Stimulated activated CD4-positive, alpha-beta T cell treated with anti-CD3 and anti-CD28 coated beads, Interleukin-2, amount 100 ng/mL, for 24 hours (primary cell): ENCODE measurements at places on chromosomes 5 and 9.

- no peak for DNase-seq
Measured at GRCh38 chr9:110812886-110813285, 144.3 kb downstream of the MUSK start.

DNA sequence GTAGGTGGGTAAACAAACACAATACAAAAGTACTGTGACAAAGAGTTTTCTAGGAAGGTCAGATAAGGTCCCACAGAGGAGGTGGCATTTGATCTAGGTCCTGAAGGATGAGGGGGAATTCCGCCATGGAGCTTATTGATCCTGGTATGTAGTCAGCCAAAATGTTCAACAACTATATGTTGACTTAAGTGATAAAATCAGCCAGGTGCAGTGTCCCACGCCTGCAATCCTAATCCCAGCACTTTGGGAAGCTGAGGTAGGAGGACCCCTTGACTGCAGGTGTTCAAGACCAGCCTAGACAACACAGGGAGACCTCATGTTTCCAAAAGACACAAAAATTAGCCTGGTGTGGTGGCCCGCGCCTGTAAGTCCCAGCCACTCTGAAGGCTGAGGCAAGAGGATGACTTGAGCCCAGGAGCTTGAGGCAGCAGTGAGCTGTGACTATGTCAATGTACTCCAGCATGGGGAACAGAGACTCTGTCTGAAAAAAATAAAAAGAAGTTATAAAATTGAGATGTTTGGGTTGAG is 46.4 kb upstream of the PLIN2 start:
- no peak for DNase-seq

GRCh38 chr9:18208166-18209059 is 265.5 kb upstream of the ADAMTSL1 start:
- DNase-seq = no peak

- DNase-seq = peak; percentile 37
Measured at GRCh38 chr5:80181618-80182211, 74.1 kb downstream of the SERINC5 start.

DNA sequence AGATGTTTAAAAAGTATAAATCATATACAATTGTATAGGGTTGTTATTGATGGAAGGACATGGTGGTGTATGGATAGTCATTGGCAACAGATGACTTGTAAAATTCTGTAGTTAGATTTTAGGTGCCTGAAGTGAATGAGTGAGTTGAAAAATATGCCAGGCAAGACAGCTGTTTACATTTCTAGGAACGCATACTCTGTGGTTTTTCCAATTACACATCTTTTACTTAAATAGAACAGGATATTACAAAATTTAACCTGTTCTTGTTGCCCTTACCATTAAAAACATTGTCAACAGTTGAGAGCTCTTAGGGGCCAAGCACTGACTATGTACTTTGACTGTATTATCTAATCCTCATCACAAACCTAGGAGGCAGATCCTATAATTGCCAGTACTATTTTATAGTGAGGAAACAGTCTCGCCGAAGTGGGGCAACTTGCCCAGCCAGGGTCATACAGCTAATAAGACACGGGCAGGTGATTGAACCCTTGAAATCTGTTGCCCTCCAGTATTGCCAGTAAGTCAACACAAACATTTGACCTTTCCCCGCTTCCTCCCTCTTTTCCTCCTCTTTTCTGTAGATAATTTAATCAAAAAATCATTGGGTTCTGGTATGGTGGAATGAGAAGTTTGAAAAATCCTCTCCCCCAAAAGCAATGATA is 88.6 kb downstream of the MACROH2A1 start:
- DNase-seq = no peak

DNA sequence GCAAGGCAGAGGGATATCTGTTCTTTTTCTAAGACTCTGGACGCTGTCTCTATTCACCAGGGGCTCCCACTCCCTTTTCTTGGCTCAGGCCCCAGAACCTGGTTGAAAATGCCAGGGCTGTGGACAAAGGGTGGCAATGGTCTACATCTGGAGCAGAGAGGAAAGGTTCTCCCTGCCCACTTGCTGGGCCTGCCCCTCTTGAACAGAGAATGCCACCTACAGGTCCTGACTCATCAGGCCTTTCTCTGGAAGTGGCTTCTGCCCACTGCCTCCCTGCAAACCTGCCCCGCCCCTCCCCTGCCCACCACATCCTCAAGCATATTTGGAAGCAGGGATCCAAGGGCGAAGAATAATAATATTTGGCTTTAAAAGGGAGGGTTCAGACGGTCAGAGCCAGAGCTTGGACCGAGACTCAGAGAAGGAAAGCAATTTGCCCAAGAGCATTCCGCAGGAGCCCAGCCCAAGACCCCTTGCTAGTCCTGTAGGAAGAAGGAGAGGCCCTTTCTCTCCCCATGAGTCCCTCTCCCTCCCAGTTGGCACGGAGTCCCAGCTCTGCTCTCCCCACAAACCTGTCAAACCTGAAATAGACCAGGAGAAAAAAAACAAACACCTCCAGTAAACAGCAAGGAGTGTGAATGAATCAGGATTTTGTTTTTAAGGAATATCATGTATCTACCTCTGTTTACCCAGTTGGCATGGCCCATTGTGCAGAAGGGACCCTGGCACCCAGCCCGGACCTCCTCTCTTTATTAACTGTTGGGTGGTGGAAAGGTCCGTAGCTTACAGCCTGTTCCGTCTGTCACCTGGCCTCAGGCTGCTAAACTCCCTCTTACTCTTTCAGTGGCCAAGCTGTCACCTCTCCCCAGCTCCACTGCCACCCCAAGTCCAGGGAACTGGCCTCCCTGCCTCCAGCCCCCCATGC is 37.7 kb upstream of the STXBP1 start:
- peak; percentile 40 for DNase-seq

DNA sequence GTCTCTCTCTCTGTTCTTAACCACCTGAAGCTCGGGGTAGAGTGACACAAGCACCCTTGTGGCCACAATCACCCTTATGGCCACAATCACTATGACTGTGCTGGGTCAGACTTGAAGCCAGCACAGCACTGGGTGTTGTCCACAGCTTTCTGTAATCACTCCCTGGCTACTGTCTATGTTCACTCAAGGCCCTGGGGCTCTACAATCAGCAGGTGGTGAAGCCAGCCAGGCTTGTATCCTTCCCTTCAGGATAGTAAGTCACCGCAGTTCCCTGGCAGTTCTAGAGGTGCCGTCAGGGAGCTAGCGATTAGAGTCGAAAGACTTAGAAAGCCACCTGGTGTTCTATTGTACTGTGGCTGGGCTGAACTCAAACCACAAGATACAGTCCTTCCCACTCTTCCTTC is 44.2 kb downstream of the GDA start:
- DNase-seq = no peak

DNA sequence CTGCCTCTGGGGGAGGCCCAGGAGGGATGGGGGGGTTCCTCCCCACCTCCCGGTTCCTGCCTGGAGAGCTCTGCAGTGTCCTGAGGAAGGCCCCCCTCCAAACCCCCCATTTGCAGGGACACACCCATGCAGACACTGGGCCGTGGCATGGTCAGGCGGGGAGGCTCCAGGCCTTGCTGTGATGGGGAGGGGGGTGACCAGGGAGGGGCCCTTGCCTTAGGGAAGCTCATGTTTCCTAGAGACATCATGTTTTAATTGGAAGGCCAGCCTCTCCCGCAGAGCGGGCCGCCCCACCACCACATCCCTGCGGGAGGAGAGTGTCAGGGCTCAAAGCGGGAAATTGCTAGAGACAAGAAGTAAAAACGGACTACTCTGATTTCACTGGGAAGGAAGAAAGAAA is 12.0 kb downstream of the PRRX2 start:
- DNase-seq = no peak

GRCh38 chr9:20994486-20994885 is 37.0 kb downstream of the HACD4 start:
- DNase-seq = no peak

DNA sequence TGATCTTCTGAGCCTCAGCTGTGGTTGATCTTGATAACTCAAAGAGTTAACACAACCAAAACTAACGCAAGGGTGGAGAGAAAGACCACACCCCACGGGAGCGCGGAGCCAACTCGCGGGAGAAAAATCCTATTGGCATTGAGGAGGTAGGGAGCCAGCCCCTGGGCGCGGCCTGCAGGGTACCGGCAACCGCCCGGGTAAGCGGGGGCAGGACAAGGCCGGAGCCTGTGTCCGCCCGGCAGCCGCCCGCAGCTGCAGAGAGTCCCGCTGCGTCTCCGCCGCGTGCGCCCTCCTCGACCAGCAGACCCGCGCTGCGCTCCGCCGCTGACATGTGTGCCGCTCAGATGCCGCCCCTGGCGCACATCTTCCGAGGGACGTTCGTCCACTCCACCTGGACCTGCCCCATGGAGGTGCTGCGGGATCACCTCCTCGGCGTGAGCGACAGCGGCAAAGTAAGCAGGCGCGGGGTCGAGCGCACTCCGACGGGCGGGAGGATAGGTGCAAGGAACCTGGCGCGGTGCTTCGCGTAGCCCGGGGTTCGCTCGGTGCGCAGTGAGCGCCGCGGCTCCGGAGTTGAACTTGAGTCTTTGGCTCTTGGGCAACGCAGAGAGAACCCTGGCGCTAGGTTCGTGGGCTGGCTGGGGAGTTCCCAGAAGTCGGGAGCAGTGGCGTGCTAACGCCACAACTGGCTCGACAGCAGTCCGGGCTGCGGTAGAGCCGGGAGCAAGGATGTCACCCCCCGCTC is at the start of gene GDA:
TSS of gene GDA (plus strand) at position 210 of the 745 bp plus-strand sequence. CDS start at position 330, 120 bp downstream.
- peak; percentile 5 for DNase-seq

DNA sequence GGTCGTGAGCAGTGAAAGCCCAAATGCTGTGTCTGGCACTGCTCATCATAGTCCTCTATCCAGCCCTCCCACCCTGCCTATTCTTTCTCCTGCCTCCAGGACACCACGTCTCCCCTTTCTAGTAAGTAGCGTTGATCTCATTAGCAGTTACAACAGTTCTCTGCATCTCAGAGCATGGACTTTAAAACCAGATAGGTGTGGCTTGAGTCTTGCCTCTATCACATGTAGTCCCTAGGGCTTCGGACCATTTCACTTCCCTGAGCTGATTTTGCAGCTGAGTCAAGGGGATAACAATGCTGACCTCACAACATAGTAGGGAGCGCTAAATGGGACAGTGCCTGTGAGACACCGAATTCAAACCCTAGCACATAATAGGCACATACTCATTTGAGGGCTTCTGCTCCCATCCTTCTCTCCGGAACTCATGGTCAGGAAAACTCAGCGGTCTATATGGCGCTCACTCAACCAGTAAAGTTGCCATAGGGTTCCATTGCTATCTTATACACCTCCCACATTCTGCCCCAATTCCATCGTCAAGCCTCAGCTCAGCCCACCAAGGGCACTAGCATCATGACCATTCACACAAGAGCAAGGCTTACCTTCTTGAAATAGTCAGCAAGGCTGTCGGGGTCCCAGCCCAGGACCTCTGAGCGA is 515 bp downstream of the LCP2 start:
- DNase-seq = no peak

- DNase-seq = peak; percentile 54
Measured at GRCh38 chr5:16178745-16179372, 732 bp downstream of the MARCHF11 start.

- no peak for DNase-seq
Measured at GRCh38 chr5:128877476-128877875, 87.8 kb upstream of the SLC27A6 start.

GRCh38 chr5:61933787-61934626 is 372.0 kb upstream of the KIF2A start:
- DNase-seq = no peak

DNA sequence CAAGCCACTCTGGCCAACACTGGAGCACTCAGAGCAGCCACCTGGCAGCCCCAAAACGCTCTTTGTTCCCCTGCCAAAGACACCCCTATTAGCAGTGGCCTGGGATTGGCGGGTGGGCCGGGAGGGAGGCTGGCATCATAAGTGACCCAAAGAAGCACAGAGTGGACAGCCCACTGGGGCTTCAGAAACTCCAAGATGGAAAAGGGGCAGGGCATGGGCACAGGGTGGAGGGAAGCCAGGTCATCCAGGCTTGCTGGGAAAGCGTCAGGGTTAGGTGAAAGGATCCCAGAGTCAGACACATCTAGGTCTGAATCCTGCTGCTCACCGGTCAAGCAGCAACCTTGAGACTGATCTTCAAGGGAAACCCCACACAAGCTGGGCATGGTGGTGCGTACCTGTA is 14.8 kb downstream of the EEIG1 start:
- DNase-seq = no peak

GRCh38 chr5:154163327-154164248 is 26.9 kb upstream of the GALNT10 start:
- no peak for DNase-seq

DNA sequence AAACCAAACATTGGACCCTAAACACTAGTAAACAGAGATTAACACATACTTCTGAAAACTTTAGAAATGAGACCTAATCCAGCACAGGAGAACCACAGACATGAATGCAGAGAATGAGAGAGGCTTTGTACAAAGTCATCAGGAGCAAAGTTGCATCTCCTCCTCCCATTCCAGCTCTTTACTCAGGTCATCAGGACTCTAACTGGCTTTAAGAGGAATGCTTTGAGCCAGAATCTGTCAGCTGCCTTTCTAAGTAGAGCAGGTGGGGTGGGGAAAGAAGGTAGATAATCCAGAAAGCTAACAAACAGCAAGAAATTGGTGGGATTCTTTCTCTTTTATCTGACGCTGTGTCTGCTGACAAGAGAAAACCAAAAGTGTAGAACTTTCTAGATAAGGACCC is 582.7 kb upstream of the DMAC1 start:
- no peak for DNase-seq

DNA sequence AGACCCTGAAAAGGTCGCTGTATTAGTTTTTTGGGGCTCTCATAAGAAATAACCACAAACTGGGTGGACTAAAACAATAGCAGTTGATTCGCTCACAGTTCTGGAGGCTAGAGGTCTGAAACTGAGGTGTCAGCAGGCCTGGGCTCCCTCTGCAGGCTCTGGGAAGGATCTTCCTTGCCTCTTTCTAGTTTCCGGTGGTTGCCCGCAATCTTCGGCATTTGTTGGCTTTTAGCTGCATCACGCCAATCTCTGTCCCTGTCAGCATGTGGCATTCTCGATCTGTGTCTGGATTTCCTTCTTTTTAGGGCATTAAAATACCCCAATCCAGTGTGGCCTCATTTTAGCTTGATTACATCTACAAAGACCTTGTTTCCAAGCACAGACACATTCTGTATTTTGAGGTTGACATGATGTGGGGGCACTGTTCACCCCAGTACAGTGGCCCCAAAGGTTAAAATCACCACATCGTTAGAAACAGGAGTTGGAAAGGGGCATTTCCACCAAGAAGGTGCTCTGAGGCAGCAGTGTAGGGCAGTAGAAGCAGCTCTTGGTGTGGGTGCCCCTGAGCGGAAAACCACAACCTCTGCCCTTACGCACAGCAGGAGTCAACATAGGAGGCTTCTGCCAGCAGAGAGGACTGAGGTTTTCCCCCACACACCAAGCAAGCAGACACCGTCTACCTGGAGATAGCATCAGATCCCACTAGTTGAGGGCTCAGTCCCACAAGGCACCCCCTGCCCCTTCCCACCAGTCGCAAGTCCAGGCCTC is 13.5 kb downstream of the ZNF79 start:
- no peak for DNase-seq

DNA sequence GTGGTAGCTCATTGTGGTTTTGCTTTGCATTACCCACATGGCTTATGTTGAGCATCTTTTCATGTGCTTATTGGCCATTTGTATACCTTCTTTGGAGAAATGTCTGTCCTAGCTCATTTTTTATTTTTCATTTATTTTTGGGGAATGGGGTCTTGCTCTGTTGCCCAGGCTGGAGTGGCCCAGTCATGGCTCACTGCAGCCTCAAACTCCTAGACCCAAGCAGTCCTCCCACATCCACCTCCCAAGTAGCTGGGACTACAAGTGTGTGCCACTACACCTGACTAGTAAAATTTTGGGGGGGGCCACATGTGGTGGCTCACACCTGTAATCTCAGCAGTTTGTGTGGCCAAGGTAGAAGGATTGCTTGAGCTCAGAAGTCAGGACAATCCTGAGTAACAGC is 77.4 kb downstream of the UBE2R2 start:
- DNase-seq = no peak
